Muscle of back (tissue), 13 donors: ENCODE measurements at places on chromosomes 11 and 22.

DNA sequence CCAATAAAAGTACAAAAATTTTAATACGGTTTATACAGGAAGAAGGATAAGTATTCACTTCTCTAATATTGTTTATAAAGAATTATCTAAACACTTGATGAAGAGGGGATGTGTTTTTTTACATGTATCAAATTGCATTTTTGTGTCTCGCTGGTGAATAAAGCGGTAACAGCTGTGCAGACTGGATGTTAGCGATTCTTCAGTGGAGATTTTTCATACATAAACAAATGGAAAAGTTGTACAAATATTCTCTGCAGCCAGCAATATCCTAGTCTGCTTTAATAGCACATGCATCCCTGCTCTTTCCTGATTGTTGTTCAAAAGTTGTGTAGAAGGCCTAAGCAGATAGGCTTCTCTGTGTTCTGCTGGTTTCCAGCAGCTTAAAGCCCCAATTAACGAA, 369.3 kb downstream of the SOX6 start:
- peak; percentile 72 for DNase-seq

DNA sequence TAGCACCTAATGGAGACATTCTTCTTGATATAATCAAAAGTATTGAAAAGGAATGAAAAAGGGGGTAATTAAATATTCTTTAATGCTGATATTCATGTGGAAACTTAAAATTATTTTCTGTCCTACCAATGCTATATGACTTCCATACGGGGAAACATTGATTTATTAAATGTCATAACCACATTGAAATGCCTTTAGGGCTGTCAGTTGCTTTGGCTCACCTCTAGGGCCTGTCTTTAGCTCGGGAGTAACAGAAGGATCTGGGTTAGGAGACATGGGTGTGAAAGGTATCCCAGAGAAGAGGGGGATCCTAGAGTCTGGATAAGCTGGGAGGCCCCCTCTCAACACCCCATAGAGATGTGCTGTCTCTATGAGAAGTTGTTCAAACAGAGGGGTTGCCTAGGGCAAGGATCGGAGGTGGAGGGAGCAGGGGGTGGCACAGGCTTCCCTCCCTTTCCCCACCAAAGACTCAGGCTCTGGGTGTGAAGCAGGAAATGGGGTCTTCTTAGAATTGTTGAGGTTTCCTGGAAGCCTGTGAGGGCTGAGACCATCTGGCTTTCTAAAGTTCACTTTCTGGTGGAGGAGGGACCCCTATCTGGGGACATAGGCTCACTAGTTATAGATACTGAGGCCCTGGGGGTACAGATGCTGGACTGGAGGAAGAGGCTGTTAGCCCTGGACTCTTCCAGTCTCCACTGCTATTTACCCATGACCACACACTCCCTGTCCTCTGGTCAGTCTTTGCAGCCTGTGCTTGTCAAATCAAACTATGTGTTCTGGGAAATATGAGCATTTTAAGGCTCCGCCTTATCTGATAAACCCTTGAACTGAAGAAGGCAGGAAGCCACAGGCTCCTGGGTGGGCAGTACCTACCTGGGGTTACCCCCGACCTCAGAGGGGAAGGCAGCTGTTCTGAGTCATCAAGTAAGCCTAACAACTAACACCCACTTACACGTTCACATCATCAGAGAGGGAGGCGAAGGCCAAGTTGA, 55.8 kb upstream of the RRAS2 start:
- DNase-seq, result no peak

- no peak for DNase-seq
Measured at GRCh38 chr11:14114269-14114668, 151.7 kb downstream of the SPON1 start.

DNA sequence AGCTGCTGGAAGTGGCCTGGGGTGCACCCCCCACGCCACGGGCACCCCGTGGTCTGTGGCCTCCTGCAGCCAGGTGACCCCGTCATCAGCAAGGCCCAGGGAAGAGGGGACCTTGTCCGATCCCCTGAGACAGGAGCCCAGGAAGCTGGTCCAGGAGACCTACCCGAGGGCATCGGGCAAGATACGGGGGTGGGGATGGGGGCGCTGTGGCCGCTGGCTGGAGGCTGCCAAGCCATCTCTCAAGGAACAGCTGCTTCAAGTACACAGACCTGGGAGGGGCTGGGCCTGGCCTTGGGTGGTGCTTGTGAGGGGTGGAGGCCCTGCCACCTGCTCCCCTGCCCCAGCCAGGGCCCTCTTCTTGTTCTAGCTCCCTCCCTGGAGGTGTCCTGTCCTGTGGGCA, 1272.1 kb downstream of the BRD1 start:
- DNase-seq, result no peak

DNA sequence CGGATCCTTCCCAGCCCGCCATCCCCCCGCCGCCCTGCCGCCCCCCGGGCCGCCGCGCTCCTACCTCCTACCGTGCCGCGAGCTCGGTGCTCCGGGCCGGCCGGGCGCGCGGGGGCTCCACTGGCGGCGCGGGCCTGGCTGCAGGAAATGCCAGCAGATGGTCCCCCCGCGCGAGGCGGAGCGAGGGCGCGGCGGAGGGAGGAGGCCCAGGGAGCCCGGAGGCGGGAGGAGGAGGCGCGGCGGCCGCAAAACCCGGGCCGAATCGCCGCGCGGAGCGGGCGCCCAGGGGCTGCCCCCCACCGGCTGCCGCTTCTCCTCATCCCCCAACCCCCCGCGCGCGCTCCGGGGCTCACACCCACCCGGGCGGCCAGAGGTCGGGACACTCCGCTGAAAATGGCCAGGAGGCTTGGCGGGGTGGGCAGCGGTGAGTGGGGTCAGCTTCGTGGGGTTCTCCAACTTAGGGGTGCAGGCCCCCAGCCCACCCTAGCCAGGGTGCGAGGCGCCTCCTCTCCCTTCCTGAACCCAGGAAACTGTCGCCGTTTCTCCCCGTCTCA, at the start of gene OSBPL5:
OSBPL5 (minus strand) TSS at position 159 of the 554 bp plus-strand sequence. CDS start 36,162 bp downstream, outside the sequence.
- DNase-seq, result no peak

DNA sequence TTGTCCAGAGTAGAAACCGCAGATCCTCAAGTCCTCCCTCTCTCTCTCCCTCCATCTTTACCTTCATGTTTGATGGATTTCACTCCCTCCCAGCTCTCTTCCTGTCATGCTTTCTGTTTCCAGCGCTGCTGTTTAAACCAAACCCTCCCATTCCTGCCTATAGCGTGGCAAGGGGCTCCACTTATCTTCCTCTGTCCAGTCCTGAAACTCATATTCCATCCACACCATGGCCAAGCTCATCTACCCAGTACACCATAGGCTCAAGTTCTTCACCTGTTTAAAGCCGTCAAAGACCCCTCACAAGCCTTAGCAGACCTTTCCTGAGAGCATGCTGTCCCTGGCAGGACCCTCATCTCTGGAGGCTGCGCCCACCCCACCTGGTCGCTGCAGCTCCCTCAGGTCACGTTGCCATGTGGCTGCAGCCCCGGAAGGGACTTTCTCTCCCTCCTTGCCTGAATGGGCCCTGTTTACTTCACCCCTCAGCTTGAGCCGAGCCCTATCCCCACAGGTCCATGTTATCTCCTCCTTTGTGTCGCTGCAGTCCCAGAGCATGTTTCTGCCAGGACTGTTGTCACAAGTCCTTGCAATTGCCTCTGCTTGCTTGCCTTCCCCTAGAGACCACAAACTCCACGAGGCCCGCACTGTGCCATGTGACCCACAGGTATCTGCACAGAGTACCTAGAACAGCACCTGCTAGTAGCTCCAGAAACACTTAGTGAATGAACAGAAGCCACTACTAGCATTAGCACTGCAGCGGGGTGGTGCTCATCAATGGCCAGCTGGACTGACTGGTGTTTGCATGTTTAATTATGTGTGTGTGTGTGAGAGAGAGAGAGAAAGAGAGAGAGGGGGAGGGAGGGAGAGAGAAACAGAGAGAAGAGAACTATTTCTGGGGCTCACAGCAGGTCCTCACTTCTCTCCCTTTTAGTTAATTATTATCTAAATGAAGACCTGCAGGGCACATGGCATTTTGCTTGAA, 149.4 kb upstream of the SNX19 start:
- no peak for DNase-seq

DNA sequence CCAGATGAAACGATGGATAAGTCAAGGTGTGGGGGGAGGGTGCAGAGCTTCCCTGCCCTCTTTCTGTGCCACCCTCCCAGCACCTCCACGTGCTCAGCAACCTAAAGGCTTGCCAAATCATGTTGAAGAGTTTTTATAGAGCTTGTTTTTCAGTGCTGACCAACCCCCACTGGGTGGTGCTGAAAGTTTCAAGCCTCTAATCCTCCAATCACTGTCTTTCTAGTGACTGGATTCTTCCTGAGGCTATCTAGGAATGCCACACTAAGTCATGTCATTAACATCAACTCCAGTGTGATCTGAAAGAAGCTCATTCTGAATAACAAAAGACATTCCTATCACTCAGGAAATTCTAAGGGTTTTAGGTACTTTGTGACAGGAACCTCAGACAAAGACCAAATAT, 382.6 kb downstream of the DYNC2H1 start:
- DNase-seq, result no peak

DNA sequence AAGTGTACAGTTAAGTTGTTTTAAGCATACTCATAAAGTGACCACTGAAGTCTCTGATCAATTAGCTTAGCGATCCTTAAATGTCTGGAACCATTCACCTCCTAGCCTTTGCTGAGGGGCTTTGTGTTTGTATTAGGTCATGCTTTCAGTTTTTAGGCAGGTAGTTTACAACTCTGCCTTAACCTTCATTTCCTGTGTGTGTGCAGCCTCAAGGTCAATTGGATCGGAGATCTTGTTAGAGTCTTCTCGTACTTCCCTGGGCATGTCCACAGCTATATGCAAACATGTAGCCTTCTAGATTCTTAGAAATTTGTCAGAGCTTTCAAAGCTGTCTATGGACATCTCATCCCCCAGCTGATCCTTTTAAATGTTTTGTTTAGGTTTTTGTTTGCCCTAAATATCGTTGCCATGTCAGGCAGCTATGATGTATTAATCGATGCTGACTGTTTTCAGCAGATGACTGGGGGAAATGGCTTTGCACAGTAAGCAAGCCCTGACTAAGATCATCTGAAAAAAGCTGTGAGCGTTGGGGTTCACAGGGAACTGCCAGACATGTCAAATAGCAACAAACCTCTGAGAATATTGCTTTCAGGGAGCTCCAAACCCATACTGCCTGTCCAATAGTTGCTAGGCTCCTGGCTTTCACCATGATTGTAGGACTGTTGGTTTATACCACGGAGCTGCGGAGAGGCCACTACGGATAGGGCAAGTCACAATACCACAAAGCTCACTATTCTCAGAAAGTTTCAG, 45.6 kb downstream of the GLYAT start:
- DNase-seq, result no peak

- DNase-seq, result no peak
Measured at GRCh38 chr11:14609902-14610301, 33.7 kb upstream of the PDE3B start.

DNA sequence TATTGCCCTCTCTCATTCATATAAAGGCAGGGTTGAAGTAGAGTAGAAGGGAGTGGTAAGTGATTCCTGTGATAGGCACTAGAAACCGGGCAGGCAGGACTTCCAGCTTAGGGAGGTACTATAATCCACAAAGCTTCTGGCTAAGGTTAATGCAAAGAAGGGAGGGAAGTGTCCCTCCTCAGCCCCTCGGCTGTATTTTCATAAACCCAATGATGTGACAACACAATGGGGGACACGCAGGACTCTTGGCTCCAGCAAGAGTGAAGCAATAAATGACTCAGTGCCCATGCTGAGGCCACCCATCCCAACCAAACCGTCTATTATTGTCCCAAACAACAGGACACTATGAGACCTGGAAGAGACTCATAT, 90.7 kb downstream of the ETS1 start:
- DNase-seq, result no peak
